Central memory CD8-positive, alpha-beta T cell (primary cell): ENCODE measurements at places on chromosomes 12 and 14.

DNA sequence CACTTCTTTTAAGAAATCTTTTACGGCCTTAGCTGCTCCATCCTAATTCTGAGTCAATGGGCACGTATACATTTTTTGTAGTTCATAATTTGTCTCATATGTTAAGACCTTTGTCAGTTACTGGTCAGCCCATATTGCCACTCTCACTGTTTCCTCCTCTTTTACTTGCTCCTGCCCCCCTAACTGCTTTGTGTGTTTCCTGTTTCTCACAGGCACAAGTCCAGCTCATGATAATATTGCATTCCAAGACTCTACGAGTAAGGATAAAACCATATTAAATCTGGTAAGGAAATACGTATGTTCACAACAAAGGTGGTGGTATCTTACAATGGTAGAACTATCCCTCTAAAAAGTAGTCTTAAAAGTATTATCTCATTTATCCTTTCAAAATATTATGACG lies 111.7 kb downstream of the DNAI7 start:
- DNase-seq = no peak
- H3K36me3 ChIP-seq = peaks cover 60% of the 10 kb centered on the region
- no peaks in the 10 kb centered on the region for H3K27me3 ChIP-seq
- no peak overlapping the region for H3K27ac ChIP-seq

GRCh38 chr12:97575403-97576193 lies 113.0 kb downstream of the RMST start:
- no peak overlapping the region for H3K4me3 ChIP-seq
- H3K36me3 ChIP-seq = no peaks in the 10 kb centered on the region
- H3K27ac ChIP-seq = no peak overlapping the region
- no peak for DNase-seq
- no peaks in the 10 kb centered on the region for H3K27me3 ChIP-seq

DNA sequence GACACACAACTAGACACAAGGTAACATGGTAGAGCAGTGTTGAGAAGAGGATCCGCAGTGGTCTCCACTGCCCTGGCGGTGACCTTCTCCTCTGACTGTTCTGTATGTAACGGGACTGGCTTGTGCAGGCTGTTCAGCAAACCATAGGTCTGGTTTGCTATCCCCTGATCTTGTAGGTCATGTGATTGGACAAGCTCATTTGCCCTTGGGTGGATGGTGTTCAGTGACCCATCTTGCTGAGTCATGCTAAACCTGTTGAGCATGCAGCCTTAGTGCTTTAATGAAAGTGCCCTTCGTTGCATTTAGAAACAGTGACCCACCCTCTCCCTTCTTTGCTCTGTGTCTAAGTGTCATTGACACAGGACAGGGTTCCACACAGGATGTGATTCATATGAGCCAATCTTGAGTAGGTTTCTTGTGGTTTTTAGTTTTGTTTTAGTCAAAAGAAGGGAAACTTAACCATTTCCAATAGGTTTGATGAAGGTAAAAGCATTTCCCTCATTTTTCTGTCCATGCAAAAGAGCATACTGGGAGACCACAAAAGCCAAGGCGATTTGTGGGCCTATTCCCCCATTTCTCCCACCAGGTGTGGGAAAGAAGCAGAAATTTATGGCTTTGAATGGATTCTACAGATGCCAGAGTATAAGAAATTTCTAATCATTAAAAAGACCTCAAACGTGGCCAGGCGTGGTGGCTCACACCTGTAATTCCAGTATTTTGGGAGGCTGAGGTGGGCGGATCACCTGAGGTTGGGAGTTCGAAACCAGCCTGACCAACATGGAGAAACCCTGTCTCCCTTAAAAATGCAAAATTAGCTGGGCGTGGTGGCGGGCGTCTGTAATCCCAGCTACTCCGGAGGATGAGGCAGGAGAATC lies 32.6 kb upstream of the HIF1A start:
- H3K27ac ChIP-seq = peak overlapping the region; percentile 94
- peaks cover 54% of the 10 kb centered on the region for H3K4me1 ChIP-seq
- DNase-seq = peak; percentile 57
- no peaks in the 10 kb centered on the region for H3K27me3 ChIP-seq
- peaks cover 15% of the 10 kb centered on the region for H3K36me3 ChIP-seq

DNA sequence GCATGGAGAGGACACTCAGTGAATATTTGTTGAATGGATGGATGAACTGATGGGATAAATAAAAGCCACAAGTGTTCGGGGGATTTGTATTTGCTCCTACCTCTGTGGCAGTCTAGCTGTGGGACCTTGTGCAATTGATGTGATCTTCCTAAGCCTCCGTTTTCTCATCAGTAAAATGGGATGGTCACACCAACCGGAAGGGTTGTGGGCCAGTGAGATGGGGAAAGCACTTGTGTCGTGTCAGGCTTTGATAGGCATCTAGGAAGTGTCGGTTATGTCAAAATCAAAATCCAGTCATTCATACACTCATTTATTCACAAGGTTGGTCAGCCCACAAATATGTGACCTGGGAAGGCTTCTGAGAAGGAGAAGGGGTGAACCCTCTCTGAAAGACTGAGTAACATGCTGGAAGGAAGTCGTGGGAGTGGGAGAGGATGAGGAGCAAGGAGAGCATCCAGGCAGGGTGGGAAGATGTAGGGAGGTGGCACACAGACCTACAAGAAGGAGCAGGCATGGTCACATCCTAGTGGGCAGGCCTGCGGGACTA lies 7.8 kb upstream of the SERPINA9 start:
- peaks cover 49% of the 10 kb centered on the region for H3K27me3 ChIP-seq
- no peak for DNase-seq
- H3K4me3 ChIP-seq = no peak overlapping the region
- H3K4me1 ChIP-seq = no peaks in the 10 kb centered on the region

- H3K27ac ChIP-seq = no peak overlapping the region
- H3K4me1 ChIP-seq = no peaks in the 10 kb centered on the region
- no peak overlapping the region for H3K4me3 ChIP-seq
- no peaks in the 10 kb centered on the region for H3K36me3 ChIP-seq
- peaks cover 25% of the 10 kb centered on the region for H3K27me3 ChIP-seq
Observed at GRCh38 chr12:65756956-65757511, 67.2 kb upstream of the HMGA2 start.

DNA sequence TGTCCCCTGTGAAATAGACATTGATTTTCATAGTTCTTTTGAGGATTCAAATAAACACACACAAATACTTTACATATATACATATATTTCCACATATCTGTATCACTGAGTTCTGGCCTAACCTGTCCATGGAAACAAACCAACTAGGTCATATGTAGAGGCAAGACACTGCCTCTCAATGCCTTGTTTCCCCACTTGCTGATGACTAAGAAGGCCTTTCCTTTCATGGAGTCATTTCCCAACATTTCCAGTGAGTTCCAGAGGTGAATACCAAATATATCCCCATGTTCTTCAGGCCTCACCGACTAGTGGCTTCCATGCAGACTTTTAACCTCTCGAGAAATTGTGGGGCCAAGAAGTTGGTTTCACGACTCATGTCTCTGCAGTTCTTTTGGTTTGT lies 120.8 kb downstream of the DNAI7 start:
- DNase-seq = no peak
- peaks cover 29% of the 10 kb centered on the region for H3K4me1 ChIP-seq
- no peak overlapping the region for H3K4me3 ChIP-seq
- peaks cover 29% of the 10 kb centered on the region for H3K36me3 ChIP-seq

DNA sequence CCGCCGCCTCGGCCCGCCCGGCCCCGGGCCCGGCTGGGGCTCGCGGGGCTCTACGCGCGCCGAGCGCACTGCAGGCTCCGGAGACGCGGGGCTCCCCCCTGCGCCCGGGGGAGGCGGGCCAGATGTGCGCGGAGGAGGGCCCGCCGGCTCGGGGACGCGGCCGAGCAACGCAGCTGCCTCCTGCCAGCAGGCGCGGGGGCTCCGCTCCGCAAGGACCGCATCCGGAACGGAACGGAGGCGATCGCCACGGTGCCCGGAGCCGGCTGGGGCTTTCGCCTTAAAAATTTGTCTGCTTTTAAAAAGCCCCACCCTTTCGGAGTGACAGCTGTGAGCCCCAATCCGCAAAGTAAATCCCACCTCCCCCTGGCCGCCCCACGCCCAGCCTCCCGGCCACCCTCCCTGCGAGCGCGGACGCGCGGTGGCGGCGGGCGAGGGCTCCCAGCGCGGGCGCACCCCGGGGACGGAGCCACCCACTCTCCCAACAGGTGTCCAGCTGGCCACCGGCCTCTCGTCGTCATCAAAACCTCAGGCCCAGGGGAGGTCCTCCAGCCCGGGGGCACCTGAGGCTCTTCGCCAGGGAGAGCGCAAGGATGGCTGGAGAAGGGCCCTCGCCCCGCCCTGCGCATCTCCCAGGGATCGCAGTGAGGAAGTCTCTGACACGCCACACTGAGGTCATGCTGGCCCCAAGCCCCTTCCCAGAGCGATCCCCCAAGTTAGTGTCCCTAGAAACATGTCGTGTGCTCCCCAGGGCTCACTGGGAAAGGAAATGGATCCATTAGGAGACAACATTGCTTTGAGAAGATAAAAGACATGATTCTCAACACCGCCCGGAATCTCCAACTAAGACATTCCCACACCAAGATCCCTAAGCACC lies at the start of gene TMEM132D:
Gene TMEM132D, minus strand, starts transcription at position 70 of the 874 bp plus-strand sequence.
- H3K36me3 ChIP-seq = no peaks in the 10 kb centered on the region
- peaks cover 43% of the 10 kb centered on the region for H3K27me3 ChIP-seq
- DNase-seq = no peak
- no peaks in the 10 kb centered on the region for H3K4me1 ChIP-seq
- no peak within 1 kb of the TSS for H3K27ac ChIP-seq
- no peak within 1 kb of the TSS for H3K4me3 ChIP-seq

GRCh38 chr14:34180434-34180833 lies 229.6 kb upstream of the EGLN3 start:
- H3K36me3 ChIP-seq = no peaks in the 10 kb centered on the region
- H3K4me3 ChIP-seq = no peak overlapping the region
- no peaks in the 10 kb centered on the region for H3K27me3 ChIP-seq

DNA sequence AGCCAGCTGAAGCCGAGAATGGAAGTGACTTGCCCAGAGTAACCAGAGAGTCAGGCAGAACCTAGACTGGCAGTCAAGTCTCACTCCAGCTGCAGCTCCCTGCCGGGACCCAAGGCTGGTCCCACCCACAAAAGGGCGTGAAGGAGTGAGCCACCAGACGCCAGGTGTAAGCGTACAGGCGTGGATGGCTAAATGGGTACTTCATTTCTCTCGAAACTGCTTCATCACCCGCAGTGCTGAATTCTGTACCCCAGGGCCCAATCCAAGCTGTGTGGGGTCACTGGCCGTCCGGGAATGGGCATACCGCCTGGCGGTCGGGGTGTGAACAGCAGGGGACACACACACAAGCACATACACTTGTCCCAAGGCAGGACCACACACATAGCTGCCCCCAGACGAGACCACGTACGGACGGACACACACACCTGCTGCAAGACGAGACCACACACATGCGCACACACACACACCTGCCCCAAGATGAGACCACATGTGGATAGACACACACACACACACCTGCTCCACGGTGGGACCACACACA lies 34.8 kb downstream of the DEGS2 start:
- no peak for DNase-seq
- no peaks in the 10 kb centered on the region for H3K27me3 ChIP-seq
- no peak overlapping the region for H3K4me3 ChIP-seq
- H3K36me3 ChIP-seq = peaks cover 43% of the 10 kb centered on the region

DNA sequence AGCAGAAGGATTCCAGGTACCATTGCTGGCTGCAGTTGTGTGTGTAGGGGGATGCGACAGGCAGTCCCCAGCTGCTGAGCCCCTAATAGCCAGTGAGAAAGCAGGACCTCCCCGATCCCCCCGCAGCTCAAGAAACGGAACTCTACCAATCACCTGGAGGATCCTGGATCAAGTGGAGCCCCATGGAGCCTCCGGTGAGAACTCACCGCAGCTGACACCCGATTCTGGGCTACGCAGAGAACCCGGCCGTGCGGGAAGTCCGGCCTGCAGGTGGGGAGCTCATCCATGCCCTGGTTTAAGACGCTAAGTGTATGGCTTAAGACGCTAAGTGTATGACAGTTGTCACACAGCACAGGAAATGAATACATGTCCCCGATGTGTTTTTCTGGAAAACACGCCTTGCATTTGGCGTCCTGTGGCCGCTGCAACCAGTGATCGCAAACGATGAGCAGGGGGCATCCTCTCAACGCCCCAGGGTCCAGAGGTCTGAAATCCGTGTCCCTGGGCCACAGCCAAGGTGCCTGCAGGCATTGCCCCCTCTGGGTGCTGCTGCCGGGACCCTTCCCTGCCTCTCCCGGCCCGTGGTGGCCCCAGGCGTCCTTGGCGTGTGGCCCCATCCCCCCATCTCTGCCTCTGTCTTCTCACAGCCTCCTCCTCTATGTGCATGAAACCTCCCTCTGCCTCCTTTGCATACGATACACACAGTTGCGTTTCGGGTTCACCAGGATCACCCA lies 75.1 kb downstream of the KIF26A start:
- H3K4me1 ChIP-seq = no peaks in the 10 kb centered on the region
- DNase-seq = no peak
- H3K36me3 ChIP-seq = no peaks in the 10 kb centered on the region
- no peak overlapping the region for H3K27ac ChIP-seq
- peaks cover 32% of the 10 kb centered on the region for H3K27me3 ChIP-seq

DNA sequence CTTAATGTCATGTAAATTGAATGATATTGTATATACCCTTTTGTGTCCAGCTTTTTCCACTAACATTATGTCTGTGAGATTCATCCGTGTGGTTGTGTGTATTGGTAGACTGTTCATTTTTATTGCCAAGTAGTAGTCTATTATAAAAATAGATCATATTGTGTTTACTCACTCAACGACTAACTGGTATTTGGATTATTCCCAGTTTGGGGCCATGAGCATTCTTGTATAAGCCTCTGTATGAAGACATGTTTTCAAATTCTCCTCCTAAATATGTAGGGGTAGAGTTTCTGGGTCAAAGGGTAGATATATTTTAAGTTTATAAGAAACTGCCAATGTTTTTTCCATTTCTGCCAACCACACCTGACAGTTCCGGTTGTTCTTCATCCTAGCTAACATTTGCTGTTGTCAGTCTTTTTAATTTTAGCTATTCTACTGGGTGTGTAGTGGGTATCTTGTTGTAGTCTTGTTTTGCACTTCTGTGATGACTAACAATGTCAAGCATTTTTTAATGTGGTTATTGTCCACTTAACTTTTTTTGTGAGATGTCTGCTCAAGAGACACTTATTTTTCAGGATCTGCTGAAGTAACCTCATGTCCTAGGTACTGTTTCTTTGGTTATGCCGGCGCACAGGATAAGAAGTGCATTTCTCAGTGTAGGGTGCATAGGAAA lies 93.2 kb downstream of the DACT1 start:
- no peak overlapping the region for H3K27ac ChIP-seq
- peaks cover 8% of the 10 kb centered on the region for H3K27me3 ChIP-seq
- H3K4me3 ChIP-seq = no peak overlapping the region
- no peaks in the 10 kb centered on the region for H3K4me1 ChIP-seq
- H3K36me3 ChIP-seq = peaks cover 2% of the 10 kb centered on the region
